ENCODE measurements at places on chromosomes 16 and 17.

DNA sequence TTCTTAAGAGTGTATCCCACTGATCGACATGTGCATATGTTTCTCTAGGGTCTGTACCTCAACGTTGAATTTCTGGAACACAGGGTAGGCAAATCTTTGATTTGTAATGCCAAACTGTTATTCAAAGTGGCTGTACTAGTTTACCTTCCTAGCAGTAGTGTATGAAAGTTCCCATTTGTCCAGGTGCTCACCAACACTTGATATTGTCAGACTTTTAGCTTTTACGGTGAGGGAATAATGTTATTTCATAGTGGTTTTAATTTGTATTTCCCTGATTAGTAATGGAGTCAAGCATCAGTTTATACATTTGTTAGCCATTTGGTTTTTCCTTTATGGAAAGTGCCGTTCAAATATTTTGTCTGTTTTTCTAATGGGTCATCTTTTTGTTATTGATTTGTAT lies 20.3 kb downstream of the GSDMB start:
- DNase-seq: no peak

GRCh38 chr17:66138120-66138519 lies 53.8 kb downstream of the CEP112 start:
- DNase-seq: no peak

DNA sequence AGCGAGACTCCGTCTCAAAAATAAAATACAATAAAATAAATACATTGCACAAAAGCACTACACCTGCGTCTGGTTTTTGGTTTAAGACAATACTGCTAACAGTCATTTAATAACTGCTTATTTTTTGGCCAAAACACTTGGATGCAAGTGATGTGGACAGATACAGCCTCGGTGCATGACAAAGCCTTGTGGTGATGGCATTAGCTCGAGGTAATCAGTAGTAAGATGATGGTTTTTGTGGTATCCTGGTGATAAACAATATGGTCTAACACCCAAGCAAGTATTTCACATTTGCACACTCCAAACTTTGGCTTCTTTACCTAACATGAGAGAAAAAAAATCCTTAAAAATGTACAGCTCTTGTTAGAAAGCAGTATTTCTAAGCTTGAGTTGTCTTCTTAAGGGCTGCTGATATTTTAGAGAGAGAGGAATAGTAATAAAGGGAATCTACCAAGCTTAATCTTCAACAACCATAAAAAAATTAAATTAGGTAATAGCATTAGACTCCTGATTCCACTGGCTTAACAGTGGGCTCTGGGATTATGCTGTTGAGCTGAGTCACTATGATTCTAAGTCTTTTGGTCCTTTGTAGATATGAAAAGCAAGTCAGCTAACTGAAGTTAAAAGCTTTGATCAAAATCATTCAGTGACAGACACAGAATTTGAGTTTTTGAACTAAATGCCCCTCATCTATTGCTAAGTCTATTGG lies 111.1 kb downstream of the VPS53 start:
- no peak for DNase-seq

DNA sequence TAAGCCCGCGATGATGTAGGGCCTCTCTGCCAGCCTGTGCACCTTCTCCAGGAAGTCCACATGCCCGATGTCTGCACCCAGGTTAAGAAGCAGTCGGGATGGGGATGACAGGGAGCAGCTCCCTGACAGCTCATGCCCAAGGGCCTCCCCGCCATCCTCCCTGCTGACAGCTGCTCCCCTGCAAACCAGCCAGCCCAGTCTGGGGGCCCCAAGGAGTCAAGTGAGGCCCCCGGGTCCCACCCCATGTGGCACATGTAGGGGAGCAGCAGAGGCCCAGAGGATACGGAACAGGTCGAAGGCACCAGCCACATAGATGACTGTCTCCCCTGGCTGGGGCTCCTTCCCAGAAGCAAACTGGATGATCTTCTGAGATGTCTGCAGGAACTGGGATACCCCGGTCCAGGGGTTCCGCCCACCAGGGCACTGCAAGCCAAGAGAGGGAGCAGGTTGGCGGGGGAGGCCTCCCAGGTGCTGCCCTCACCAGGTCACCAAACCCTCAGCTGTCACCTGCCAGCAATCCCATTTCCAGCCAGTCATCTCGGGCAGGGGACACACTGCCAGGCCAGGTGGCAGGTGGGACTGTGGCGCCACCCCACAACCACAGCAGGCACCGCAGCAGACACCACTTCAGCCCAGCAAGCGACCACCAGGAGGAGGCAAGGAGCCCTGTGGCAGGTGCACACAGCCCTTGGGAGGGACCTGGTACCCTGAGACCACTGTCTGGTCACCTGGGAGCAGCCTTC lies 4.6 kb downstream of the PCYT2 start:
- no peak for DNase-seq

DNA sequence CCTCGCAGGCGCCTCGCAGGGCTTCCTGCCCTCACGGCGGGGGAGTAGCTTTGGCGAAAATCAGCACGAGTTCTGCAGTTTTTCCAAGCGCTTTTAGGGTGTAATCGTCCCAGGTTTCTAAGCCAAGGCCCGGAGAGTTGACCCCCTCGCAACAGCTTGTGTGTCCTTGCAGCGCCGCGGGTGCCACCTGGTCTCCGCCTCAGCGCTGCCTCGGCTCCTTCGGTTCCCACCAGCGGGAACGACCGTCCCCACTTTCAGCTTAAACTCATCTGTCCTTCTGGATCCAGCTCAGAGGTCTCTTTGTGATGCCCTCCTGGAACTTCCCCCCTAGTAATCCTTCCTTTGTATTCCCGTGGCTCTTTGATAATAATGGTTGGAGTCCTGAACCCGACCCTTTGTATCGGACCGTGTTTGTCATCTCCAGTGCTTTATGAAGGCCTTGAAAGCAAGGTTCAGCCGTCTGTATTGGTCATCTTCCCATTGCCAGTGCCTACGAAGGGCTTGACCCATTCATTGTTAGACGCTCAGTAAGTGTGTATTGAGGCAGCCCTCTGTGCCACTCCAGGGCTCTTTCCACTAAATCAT lies 858 bp upstream of the SMARCE1 start:
- DNase-seq: no peak

- peak; percentile 33 for DNase-seq
These were observed 43.9 kb upstream of the TEX2 start for GRCh38 chr17:64306850-64307463.

DNA sequence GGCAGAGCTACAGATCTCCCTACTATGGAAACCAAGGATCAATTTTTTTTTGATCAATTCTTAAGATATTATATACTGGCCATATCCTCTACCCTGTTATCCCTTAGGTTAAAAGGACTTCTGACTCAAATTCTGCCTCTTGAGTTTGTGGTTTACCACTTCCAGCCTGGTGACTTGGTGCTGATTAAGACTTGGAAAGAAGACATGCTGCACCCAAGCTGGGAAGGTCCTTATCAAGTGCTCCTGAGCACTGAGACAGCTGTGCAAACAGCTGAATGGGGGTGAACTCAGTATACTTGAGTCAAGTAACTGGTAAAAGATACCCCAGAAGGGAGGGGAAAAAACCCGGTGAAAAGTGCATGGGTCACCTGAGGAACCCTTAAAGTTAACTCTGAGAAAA lies 20.5 kb upstream of the SPACA3 start:
- peak; percentile 3 for DNase-seq

DNA sequence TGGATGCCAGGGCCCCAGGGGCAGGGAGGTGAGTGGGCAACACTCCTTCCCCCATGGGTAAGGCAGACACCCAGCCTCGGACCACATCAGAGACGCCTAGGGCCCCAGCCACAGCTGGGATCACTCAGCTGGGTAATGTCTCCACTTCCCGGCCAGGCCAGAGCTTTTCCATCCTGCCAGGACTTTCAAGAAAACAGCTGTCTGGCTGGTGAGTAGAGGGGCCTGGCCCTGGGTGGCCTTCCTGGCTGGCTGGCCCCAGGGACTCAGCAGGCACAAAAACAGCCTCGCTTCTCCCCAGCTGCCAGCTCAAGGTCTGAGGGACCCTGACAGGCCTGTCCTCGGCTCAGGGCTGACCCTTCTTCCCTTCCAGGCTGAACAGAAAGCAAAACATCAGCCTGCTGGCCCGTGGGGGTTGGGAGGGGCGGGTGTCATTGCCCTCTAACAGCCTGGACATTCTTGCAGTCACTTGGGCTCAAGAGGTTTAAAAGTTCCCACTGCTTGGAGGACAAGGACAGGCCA lies 45.3 kb upstream of the JPH3 start:
- DNase-seq: no peak

- DNase-seq: no peak
These were observed 48.3 kb downstream of the BAIAP2 start for GRCh38 chr17:81083125-81083765.

DNA sequence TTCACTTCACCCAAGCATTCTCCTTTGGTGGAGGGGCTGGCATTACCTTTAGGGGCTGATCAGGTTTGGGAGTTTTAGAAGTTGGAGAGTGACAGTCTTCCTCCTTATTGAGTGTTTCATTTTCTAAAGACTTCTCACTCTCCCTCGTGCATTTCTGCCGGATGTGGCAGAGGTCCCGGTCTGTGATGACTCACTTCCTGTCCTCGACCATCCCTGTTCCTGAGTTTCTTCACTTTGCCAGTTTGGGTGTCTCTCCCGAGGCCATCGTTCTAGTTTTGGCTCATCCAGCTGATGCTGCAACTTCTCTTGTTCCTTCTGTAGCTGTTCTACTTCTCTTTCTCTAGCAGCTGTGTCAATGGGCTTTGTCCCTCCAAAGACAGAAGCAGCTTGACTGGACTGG lies 104.3 kb downstream of the PHKB start:
- no peak for DNase-seq

- DNase-seq: no peak
These were observed 121.1 kb downstream of the SPACA3 start for GRCh38 chr17:33112763-33113162.

DNA sequence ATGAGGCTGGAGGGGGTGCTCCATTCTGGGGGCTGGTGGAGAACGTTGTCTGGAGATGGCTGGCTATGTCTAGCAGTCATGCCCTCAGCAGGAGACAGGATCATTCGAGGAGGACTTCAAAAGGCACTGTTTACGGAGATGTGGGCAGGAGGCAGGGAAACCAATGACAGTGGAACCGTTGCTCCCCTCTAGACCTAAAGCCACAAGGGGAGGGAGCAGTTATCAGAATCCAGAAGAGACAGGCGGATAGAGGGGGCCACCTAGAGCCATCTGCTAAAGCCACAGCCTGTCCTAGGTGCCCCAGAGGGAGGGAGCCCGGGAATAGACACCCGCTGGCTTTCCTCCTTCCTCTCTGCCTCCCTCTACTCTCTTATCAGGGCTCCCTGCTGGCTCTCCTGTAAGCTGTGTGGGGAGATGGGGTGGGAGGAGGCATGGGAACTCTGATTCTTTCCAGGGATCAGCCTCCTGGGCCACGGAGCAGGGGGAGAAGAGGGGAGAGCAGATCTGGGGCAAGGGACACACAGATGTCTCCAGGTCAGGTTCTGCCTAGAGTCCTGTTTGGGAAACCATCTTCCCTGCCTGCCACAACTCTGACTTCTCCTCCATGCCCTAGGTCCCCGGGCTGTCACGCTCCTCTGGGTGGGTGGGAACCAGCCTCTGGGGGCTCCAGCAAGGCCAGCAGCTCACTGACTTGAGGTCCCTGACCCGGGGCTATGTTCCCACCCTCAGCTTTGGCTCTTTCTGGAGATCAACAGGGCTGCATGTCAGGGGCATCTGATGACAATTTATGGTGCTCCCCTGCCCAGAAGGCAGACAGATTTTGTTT lies 42.3 kb downstream of the IRX3 start:
- no peak for DNase-seq

GRCh38 chr16:3071655-3072054 lies 6.2 kb downstream of the IL32 start:
- DNase-seq: no peak

- DNase-seq: peak; percentile 87
These were observed 6.6 kb downstream of the PHB1 start for GRCh38 chr17:49407981-49408501.

DNA sequence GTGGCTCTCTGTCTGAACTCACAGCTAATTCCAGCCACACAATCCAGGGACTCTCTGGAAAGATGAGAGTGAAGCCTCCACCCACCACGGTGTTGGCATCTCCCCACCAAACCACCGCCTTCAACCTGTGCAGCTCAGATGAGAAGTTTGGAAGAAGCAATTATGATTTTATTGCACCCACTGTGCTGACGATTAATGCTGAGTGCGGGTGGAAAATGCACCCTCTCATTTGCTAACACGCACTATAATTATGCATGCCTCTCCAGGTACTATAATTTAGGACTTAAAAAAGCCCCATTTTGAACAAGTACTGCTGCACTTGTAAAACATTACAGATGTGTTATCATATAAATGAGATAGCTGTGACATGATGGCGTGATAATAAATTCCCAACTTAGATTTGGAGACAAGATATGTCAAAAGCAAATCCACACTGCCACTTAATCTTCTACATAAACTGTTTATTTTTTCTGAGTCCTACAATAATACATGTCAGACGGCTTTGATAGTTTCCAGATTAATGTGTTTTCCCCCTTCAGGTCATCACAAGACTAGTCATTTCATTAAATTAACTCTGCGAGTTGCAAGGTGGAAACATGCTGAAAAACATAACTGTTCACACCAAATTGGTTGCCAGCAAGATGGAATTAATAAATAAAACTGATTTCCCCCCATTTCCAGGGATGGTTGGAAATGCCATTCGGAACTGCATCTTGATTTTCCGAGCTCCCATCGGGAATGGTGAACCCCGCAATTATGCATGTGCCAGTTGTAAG lies 466.5 kb upstream of the MAF start:
- DNase-seq: no peak

DNA sequence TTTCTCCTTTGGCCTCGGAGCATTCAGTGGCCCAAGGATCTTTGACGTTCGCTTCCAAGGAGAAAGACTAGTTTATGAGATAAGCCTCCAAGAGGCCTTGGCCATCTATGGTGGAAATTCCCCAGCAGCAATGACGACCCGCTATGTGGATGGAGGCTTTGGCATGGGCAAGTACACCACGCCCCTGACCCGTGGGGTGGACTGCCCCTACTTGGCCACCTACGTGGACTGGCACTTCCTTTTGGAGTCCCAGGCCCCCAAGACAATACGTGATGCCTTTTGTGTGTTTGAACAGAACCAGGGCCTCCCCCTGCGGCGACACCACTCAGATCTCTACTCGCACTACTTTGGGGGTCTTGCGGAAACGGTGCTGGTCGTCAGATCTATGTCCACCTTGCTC lies 1.4 kb downstream of the AOC3 start:
- no peak for DNase-seq

DNA sequence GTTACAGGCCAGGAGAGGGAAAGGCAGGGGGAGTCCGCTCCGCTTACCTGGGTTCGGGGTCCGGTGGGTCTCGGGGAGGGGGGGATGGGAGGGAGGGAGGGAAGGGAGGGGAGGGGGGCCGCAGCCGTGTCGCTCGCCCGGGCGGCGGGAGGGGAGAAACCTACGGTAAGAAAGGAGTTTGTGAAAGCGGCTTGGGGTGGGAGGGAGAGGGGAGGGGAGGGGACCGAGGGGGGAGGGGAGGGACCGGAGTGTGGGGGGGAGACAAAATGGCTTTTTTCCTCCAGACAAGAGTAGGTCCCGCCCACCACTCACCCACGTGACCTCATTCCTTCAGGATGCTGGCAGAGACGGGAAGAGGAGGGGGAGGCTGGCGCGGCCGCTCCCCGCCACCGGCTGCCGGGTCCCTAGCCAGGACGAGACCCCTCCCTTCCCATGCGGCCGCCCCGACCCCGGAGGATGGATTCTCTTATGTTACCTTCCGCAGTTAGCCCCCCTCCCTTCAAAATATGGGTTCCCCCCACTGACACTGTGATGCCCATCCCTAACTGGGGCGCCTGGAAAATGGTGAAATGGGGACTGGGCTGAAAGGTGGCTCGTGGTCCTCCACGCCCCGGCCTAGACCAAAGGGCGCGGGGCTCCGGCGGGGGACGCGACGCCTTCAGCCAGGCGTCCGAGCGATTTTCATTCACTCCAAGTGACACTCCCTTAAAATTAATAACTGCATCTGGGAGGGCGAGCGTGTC lies at the start of gene PCGF2:
Gene PCGF2, minus strand, starts transcription at position 188 of the 743 bp plus-strand sequence. CDS start 7,934 bp downstream, outside the sequence.
- no peak for DNase-seq

GRCh38 chr16:7976563-7976962 lies 613.7 kb downstream of the TMEM114 start:
- no peak for DNase-seq

All from stimulated activated CD4-positive, alpha-beta T cell treated with anti-CD3 and anti-CD28 coated beads, Interleukin-12 subunit alpha, Interleukin-12 subunit beta, amount 100 ng/mL, for 24 hours (primary cell).